Fibroblast of villous mesenchyme (primary cell): ENCODE measurements at places on chromosomes 7 and 10. TPM values are rescaled to one million over a fixed set of nuclear protein-coding genes. Genes with fewer than 3 reads are reported as not detected.

- no peak for DNase-seq
These were observed 128.1 kb downstream of the HECW1 start for GRCh38 chr7:43240565-43240964.

- DNase-seq: no peak
These were observed at the start of gene SORCS1 for GRCh38 chr10:107163881-107164861. SORCS1 (minus strand) TSS chr10:107164706.

The NEUROD6 gene
- total RNA-seq: not detected in 2 replicates

DNA sequence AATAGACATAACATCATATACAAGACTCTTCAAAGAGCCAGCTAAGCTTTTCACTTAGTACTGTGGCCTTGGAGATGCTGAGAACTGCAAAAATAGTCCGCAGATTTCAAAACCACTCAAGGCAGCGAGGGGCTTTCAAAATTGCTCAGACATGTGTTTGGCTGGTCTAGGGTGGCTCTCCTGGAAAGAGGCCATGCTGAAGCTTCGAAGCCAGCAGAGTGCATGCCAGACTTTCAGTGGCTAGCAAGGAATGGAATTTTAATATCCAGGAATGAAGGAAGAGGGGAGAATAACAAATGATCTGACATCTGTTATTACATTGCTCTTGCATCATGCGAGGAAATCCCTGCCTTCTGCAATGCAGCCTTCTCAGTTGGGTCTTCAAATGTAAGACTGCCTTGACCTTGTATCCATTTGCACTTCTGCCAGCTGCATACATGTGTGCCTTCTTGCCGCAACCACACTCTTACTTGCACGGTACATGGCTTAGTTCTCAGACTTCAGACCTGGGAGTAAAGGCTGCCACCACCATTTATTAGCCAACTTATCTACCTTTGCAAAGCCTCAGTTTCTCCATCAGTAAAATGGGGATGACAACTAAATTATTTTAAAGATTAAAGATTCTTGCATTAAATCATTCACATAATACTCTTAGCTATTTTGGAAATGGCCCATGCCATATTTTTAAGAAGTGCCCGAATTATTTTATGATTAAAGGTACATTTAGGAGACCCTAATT lies 55.9 kb downstream of the ITIH5 start:
- DNase-seq: peak; percentile 56

DNA sequence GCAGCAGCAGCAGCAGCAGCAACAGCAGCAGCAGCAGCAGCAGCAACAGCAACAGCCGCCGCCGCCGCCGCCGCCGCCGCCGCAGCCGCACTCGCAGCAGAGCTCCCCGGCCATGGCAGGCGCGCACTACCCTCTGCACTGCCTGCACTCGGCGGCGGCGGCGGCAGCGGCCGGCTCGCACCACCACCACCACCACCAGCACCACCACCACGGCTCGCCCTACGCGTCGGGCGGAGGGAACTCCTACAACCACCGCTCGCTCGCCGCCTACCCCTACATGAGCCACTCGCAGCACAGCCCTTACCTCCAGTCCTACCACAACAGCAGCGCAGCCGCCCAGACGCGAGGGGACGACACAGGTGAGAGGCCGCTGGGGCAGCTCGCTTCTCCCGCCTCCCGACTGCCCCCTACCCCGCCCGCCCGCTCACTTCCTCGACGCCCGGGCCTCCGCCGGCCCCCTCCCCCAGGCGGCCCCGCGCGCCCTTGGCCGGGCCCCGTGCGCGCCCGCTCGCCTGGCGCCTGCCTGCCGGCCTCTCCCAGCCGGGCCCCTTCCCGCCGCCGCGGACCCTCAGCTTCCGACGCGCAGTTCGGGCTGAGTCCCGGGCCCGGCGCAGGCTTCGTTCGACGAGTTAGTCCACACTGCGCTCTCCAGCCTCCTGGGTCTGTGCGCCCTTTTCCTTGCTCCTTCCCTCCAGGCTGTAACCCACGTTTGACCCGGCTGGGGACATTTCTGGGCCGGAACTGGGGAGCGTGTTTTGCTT lies 882 bp downstream of the DLX6 start:
- DNase-seq: peak; percentile 22

GRCh38 chr7:99016196-99016595 lies 127.7 kb downstream of the SMURF1 start:
- no peak for DNase-seq

DNA sequence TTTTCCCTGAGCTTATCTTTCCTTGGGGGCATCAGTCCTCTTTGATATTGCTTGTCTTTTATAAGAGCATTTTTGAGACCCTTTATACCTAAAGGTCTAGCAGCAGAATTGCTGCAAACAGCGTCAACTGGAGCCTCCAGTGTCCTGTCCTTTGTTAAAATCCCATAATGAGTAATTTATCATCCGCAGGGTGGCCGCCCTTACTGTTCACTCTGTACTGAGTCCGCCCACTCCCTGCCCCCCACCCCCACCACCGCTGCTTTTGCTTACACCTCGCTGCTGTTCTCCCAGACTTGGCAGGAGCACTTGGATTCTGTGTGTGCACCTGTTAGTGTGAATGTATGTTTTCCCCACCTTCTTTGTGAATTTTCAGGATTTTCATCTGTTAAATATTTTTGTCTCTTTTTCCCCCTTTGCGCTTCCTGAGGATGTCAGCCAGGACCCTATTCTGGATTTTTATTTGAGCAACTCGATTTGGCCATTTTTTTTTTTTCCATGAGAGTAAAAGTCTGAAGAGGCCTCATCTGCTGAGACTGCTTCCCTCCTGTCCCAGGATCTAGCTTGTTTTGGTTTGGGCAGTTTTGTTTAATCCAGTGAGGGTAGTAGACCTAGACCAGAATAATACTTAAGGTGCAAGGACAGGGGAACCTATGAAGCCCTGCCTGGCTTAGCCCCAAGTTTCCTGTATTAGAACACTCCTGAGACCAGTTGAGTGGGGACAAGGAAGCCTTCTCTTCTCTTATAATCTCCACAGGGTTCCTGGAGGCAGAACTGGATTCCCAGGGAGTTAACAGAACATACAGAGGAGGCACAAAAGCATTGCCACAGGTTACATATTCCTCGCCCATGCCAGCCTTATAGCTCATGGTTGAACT lies 8.2 kb downstream of the AGFG2 start:
- DNase-seq: no peak

DNA sequence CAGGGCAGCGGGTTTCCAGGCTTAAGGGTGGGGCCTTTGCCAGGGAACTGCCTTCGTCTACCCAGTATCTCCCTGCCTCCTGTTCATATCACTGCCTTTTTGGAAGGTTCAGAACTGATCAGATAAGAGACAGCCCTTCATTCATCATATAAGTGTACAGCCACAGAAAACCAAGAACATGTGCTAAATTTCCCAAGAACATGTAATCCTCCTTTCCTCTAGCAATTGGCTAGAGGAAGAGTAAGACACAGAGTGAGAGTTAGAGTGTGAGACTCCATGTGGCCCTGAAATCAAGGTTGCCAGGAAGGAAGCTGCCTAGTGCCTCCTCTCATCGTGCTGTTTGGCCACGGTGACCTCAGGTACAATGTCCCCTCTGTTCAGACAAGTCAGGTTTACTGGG lies 770.9 kb downstream of the TNS3 start:
- peak; percentile 11 for DNase-seq

The OGDHL gene
- under 0.01 and 0.32 TPM in 2 replicates for total RNA-seq

- DNase-seq: no peak
These were observed 72.1 kb upstream of the DGKB start for GRCh38 chr7:14974688-14975087.

- no peak for DNase-seq
These were observed 215.5 kb downstream of the SEMA3D start for GRCh38 chr7:84971360-84971759.

DNA sequence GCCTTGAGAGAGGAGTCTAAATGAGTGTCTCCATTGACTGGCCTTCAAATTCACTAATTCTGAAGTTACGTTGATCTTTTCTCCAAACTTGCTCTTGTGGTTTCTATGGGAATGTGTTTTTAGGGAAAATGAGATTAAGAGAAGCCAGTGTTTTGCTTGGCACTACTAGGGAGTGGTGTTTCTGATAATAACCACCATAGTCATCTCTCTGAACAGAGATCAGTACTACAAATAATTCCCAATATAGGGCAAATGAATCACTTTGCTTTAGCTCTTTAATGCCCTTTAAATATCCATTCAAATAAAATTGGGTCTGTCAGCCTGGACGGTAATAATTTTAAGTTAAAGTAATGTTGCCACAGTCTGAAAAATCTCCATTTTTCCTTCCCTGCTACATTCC lies 90.8 kb downstream of the NRF1 start:
- DNase-seq: peak; percentile 2

The ZNF783 gene
- total RNA-seq: 8.6 and 9.0 TPM in 2 replicates

The FXYD4 gene
- not detected in 2 replicates for total RNA-seq
